ENCODE measurements at places on chromosomes 7 and 10.

- no peak for DNase-seq
Measured at GRCh38 chr10:2839081-2839725, 228.1 kb upstream of the PFKP start.

GRCh38 chr7:138773817-138774216 lies 24.0 kb upstream of the TMEM213 start:
- no peak for DNase-seq

- DNase-seq: peak; percentile 1
Measured at GRCh38 chr7:81846398-81846797, 76.6 kb upstream of the HGF start.

GRCh38 chr7:4288791-4289394 lies 393.2 kb upstream of the FOXK1 start:
- no peak for DNase-seq

DNA sequence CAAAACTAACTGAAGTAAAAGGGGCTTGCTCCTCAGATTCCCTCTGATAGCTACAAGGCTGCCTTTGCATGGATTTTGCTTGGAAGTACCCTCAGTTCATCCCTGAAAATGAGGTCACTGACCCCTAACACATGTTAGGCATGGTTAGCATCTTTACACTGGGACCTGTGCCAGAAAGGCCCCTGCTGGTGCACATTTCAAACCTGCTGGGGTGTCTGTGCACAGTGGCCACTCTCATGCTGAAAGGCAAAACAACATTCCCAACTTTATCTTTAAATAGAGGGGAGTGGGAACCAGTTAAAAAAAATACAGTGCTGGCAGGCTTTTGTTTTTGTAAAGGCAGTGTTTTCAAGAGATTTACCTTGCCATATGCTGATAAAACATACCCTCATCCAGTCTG lies 99.1 kb downstream of the ANK3 start:
- no peak for DNase-seq

GRCh38 chr7:116607299-116607698 lies 64.7 kb upstream of the MET start:
- DNase-seq: no peak

DNA sequence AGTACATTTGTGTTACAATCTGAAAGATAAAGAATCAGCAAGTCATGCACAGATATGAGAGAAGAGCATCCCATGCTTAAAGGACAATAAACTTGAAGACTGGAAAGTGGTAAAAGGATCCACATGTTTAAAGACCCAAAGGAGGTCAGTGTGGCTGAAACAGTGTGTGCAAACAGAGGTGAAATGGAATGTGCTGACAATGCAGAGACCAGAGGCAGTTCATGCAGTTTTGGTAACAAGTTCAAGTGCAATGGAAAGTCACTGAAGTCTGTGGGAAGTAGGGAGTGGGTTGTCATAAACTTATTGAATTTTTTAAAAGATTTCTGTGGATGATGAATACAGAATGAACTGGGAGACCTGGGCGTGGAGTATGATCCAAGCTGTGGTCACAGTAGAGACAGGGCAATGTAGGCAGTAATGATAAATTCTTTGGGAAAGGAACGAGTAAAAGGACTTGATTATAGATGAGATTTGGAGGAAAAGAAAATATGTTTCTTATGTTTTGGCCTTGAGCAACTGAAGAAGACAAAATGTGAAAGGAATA lies 408.0 kb downstream of the HGF start:
- DNase-seq: no peak

DNA sequence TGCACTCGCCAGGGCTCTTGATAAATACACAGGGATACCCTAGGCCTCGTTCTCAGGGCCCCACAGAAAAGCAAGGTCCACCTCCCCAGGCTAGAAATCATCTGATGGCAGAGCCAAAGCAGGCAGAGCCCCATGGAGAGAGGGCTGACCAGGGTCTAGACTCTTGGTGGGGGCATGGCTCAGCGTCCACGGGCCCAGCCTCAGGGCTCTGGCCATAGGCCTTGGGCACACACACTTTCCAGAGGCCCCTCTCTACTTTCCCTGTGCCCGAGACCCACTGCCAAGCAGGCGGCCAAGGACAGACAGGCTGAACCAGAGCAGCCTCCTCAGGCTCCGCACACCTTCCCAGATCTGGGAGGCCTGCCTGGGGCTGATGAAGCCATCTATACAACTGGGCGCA lies 64.8 kb downstream of the FAM53B start:
- no peak for DNase-seq

GRCh38 chr7:53485354-53485753 lies 449.9 kb downstream of the POM121L12 start:
- no peak for DNase-seq

DNA sequence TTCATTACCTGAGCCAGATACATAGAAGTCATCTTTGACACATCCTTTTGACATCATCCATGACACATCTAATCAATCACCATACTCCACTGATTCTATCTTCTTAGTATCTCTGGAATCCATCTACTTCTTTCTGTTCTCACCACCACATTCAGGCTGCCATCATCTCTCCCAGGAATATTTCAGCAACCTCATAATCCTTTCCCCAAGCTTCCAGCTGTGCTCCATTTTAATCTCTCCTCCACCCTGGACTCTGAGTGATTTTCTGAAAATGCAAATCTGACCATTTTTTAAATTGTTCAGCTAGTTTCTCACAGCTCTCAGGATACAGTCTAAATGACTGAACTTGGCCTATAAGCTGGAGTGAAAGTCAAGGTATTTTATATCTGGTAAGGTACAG lies 2.5 kb upstream of the BTRC start:
- DNase-seq: no peak

DNA sequence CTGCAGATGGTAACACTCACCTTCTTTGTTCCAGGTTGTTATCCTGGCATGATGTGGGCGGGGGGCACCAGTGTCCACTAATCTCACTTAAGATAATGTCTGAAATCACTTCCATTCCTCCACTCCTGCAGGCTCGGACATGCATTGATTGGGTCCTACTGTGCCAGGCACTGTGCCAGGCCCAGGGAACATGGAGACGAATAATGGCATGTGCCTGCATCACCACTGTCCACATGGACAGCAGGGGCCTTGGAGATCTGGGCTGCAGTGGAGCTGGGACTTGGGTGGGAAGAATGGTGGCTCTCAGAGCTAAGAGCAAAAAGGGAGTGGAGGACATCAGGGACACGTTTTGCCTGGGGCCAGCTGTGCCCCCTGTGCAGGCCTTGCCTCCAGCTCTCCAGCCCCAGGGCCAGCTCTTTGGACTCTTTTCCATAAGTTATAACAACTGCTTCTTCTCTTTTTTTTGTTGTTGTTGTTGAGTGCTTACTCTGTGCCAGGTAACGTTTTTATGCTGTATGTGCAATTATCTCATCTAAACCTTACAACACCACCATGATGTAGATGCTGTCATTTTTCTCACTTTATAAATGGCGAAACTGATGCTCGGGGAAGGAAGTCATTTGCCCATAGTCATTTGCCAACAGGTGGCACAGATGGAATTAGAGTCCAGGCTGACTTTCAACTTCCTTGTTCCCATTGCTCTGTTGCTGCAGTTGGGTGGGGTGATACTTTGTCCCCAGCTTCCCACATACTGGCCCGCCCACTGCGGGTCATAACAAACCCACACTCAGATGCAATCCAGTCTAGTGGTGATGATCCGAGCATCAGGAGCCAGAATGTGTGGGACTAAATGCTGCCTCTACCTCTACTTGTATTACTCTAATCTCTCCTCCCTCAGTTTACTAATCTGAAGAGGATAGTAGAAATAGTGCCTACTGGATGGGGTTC lies 19.1 kb downstream of the PLPP4 start:
- DNase-seq: no peak

- no peak for DNase-seq
Measured at GRCh38 chr10:72665925-72666324, 26.0 kb upstream of the MCU start.

GRCh38 chr7:47402941-47403866 lies 178.7 kb downstream of the TNS3 start:
- peak; percentile 30 for DNase-seq

Data from skin of body (tissue), 3 donors.